ENCODE measurements at places on chromosomes 2 and 18.

DNA sequence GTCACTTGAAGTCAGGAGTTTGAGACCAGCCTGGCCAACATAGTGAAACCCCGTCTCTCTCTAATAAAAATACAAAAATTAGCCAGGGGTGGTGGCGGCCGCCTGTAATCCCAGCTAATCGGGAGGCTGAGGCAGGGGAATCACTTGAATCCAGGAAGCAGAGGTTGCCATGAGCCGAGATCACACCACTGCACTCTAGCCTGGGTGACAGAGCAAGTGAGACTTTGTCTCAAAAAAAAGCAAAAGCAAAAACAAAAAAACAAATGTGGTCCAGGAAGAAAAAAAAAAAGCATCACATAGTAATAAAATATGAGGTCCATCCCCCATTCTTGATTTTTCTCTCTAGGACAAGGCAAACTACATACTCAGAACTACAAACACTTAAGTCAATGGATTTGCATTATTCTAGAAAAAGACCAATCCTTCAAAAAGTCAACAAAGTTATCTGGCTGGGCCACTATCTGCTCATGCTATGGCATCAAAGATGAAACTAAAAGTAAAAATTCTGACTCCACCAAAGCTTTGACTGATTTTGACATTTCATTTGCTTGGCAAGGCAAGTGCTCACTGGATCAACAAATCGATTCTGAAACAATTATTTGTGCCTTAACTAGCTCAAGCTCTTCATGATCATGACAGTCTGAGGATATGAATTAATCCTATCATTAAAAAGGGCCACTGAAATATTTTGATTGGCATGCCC lies 28.4 kb downstream of the MEX3C start:
- no peak for DNase-seq

DNA sequence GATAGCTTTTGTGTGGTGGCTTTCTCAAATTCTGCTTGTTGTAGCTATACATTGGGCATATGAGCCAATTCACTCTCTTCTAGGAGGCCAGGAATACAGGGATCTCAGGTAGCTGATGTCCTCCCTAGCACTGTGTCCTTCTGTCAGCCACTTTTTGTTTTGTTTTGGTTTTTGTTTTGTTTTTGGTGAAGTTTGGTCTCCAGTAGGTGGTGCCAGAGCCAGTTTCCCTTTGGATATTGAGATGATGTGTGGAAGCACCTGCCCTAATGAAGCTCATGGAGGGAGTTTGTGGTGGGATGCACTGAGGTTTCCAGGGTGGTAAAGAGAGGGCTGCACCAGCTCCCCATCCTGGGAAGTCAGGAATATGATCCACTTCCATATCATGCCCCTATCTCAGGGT lies 100.5 kb upstream of the VWC2L start:
- no peak for DNase-seq

DNA sequence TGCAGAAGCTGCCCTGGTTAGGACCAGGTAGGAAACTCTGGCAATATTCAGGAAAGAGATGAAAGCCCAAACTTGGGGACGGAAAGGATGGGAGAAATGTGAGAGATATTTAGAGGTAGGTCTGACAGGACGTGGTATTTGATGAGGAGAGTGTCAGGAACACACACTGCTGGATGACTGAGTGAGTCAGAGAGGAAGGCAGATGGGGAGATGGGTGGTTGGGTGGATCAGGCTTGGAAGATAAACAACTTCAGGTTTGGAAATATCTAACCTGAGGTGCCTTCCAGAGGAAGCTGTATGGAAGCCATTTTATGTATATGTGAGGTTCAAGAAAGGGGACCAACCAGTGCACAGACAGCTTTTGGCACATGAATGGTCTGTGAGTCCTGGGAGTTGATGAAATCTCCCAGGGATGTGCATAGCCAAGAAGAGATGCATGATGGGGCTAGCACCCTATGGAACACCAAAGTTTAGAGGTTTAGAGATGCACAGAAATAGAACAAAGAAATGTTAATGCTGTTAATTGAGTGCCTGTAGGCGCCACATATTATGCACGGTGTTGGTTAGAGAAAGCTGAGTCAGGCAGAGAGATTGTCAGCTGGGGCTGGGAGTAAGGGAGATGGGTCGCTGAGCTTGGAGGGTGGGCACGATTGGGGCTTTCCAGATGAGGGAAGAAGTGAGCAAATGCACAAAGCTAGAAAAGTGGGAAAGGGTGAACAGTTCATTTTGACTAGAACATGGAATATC lies 101.0 kb downstream of the VIT start:
- no peak for DNase-seq

- DNase-seq = no peak
Observed at GRCh38 chr18:70662588-70662987, 373.7 kb downstream of the SOCS6 start.

- DNase-seq = no peak
Observed at GRCh38 chr2:119428488-119429224, 3.0 kb upstream of the TMEM37 start.

DNA sequence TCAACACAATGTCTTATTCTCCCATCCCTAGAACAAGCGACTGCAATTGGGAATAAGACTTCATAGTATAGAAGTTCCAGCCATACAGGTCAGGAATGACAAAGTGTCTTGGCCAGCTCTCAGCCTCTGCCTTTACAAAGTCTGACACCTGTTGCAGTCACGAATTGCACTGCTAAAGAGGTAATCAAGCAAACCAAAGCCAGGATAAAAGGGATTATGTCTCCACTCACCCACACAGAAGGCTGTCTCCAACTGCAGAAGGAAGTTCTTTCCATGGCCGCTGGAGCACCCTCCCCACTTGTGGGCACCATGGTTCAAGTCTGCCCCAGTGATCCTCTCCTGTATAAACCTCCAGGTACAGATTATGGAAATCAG lies 114.8 kb upstream of the PKDCC start:
- DNase-seq = no peak

- no peak for DNase-seq
Observed at GRCh38 chr2:146312899-146313298, 1531.9 kb upstream of the ACVR2A start.

DNA sequence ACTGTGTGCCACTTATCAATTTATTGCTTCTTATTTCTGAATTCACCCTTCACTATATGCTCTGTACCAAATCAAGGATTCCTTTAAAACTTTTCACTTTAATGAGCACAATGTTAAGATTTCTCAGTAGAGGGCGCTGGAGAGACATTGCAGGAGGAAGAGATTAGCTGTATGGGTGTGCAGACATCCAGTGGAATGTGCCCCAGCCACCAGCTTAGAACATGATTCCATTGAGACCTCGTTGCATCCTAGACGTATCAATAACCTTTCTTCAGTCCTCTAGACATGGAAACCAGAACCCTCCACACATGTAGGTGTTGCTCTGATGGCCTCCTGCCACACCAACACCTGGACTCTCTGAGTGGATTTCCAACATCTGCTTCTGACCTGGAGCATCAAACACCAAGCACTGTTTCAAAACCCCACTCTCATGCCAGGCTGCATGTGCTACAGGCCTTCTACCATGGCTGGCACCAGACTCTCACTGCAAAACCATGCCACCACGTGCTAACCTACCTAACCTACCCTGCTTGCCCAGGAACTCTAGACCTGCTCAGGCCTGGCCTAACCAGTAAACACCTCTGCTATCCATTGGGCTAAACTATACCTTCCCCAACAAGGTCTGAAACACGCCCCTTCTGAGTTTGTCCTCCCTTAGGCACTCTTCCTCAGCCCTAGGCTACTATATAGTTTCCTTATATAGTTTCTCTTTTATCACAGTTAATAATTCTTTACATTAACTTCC lies 633.2 kb upstream of the PKDCC start:
- no peak for DNase-seq

DNA sequence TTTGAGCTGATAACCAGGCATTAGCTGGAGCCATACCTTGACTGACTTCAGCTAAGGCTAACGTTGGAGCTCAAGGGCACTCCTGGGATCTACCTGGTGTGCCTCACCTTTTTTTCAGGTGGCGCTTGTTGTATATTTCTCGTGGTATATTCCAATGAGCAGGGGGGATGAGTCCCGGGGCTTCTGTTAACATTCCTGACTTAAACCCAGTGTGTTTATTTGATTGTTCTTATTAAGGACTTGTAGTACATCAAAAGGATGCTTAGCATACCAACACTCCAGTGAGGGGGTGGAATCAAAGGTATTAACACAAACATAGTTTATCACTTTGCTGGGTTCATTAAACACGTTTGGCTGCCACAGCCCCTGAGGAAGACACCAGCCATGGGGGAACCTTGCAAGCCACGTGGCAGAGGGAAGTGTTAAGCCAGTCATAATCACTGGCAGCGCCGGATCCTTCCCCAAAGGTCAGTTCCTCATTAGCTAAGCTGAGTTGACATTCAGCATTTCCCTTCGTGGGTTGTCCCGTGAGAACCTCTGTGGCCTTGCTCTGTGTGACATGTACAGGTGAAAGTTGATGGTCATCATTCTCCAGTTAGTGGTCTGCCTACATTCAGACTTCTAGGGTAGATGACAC lies 119.5 kb upstream of the MCFD2 start:
- no peak for DNase-seq

DNA sequence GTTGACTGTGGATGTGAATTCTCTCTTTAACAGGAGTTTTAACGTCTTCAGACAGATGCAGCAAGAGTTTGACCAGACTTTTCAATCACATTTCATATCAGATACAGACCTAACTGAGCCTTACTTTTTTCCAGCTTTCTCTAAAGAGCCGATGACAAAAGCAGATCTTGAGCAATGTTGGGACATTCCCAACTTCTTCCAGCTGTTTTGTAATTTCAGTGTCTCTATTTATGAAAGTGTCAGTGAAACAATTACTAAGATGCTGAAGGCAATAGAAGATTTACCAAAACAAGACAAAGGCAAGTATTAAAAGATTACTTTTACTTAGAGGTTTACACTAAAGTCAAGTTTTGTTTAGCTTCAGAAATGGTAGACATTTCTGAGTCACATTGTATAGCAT lies 30.2 kb upstream of the TYMS start:
- no peak for DNase-seq

- no peak for DNase-seq
Observed at GRCh38 chr2:224532931-224533330, 52.2 kb downstream of the CUL3 start.

GRCh38 chr2:178478130-178478438 lies 316 bp downstream of the FKBP7 start:
- DNase-seq = peak; percentile 26

- DNase-seq = no peak
Observed at GRCh38 chr2:64972876-64973275, 16.3 kb upstream of the SLC1A4 start.

DNA sequence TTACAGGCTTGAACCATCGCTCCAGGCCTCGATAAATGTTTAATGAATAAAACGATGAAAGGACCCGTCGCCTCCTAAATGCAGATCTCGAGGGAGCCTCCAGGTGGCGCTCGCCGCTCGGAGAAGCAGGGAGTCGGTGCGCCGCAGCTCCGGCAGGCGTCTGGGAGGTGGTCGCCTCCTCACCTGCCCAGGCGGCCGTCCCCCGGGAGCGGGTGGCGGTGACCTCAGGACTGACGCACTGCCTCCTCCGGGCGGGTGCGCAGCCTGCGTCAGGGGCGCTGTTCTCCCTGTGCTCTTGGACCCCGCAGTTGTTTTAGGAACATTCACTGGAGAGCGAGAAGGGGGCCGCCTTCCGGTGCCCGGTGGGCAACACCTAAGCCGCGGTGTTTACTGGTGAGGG lies 38.6 kb upstream of the POLE4 start:
- peak; percentile 78 for DNase-seq

DNA sequence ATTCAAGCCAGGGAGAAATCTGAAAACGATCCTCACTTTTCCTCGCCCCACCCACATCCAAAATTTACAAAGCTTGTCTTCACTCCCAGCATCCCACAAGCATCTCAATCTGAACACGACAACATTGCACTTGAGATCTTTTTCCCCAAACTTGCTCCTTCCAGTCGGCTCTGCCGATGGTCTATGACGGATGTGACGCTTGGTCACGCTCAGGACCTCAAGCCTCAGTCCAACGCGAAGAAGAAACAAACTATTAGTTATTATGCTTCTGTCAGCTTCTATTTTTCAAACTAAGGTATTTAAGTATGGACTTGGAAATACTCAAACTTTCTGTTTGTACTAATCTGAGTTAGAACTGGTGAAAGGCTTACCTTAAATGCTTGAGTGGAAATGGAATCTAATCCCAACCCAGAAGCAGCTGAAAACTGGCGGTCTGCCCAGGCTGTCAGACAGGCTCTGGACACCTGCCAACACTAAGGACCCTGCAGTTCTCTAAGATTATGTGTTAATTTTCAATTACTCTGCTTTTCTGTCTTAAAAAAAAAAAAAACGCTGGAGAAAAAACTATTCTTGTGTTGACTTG lies 132.1 kb upstream of the DNMT3A start:
- DNase-seq = no peak

- DNase-seq = no peak
Observed at GRCh38 chr2:9207641-9208311, 1.2 kb downstream of the ASAP2 start.

- DNase-seq = no peak
Observed at GRCh38 chr2:23561088-23561487, 176.1 kb downstream of the KLHL29 start.

- no peak for DNase-seq
Observed at GRCh38 chr18:23641937-23642666, 20.6 kb downstream of the ANKRD29 start.

GRCh38 chr2:84938194-84938879 lies 32.6 kb upstream of the KCMF1 start:
- DNase-seq = peak; percentile 53

GRCh38 chr2:72828840-72829507 lies 3.1 kb upstream of the EXOC6B start:
- peak; percentile 27 for DNase-seq

DNA sequence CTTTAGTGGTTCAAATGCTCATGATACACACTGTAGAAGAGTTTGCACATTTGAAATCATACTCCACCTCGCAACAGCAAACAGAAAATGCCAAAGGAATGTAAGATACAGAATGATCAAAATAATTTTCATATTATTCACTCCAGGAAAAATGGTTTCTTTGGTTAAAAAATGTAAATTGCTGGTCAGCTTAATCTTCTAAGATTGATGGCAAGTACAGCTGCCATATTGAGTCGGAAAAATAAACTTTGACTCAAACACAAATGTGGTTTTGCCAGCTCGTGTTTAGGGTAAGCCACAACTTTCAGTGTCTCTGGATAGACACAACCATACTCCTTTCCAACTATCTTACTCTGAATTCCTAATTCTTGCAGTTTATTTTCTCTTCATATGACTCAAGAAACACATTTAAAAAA lies 154.9 kb upstream of the SMIM21 start:
- no peak for DNase-seq

DNA sequence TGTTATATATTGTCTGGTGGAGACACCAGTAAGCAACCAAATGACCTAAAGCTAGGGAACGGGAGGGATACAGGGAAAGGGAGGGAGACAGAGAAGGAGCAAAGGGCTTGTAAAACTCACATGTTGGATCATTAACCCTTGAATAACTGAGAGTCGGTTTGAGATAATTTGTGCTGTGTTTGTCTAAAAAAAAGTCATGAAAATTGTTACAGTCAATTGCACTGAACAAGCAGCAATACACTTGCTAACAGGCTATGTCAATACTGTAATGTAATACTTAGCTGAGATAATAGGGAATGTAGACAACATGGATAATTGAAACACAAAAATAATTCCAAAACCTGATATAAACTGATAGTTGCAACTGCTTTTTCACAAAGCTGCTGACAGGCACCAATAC lies 71.3 kb upstream of the ZNF521 start:
- no peak for DNase-seq

- no peak for DNase-seq
Observed at GRCh38 chr2:11697103-11697871, 27.3 kb upstream of the NTSR2 start.

GRCh38 chr2:232104076-232104646 lies 142.6 kb downstream of the DIS3L2 start:
- no peak for DNase-seq
